ENCODE measurements at places on chromosomes 16 and 17.

- DNase-seq, result no peak
Measured at GRCh38 chr17:32289471-32290070, 23.9 kb downstream of the RHBDL3 start.

- no peak for DNase-seq
Measured at GRCh38 chr16:69270831-69271230, 40.3 kb upstream of the VPS4A start.

- DNase-seq, result no peak
Measured at GRCh38 chr17:77829843-77830799, 128.4 kb upstream of the TNRC6C start.

DNA sequence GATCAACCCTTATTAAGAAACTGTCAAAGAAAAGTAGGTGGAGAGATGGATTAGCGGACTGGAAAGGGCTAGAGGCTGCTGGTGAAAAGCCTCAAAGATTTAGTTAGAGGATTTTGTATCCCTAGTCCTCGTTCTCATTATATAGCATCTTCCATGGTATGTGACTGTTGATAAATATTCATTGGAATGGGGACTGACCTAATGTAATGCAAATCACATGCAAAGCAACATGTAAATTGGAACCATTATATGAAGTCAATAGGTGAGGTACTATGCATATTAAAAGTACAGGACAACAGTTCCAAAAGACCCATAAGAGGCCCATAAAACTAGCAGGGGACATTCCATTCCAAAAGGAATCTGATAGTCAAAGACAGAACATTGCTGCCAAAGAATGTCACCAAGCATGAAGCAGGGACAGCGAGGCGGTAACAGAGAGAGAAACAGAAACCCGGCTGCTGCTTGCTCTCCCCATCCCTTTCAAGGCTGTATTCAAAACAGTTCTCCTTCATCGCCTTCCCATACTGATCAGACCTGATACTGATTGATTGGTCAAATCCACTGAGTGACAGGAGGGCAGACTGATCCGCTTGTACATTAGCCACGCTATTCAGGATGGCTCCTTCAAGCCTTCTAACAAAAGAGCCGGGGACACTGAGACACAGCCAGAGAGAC is 44.5 kb downstream of the SOX9 start:
- no peak for DNase-seq

DNA sequence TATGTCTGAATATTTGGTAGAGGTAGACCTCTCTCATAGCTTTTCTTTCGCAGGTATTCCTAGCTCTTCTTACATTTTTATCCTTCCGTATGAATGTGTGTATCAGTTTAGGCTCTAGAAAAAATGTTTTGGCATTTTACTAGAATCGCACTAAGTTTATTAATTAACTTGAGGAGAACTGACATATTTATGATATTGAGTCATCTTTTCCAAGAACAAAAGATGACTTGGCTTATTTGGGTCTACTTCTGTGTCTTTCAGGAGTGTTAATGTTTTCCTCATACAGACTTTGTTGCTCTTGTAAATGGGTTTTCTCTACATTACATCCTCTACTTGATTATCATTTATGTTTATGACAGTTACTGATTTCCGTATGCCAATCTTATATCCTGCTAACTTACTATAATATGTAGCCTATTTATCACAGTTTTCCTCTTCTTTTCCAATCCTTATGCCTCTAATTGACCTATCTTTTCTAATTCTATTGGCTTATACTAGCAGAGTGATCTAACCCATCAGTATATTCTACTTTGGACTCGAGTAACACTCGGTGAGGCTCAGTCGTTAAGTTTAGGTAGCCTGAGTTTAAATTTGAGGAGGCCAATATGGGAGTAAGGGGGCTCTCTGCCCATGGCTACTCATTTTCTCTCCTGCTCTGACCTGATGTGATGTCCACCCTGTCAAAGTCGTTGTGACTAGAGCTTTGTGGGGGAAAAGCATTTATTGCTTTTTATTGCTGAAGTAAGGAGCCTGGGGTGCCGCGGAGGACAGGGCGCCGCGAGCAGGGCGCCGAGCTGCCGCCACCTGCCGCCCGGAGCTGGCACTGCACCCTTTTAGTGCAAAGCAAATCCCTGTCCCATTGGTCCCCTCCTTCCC is 20.0 kb downstream of the ST6GALNAC1 start:
- peak; percentile 61 for DNase-seq

DNA sequence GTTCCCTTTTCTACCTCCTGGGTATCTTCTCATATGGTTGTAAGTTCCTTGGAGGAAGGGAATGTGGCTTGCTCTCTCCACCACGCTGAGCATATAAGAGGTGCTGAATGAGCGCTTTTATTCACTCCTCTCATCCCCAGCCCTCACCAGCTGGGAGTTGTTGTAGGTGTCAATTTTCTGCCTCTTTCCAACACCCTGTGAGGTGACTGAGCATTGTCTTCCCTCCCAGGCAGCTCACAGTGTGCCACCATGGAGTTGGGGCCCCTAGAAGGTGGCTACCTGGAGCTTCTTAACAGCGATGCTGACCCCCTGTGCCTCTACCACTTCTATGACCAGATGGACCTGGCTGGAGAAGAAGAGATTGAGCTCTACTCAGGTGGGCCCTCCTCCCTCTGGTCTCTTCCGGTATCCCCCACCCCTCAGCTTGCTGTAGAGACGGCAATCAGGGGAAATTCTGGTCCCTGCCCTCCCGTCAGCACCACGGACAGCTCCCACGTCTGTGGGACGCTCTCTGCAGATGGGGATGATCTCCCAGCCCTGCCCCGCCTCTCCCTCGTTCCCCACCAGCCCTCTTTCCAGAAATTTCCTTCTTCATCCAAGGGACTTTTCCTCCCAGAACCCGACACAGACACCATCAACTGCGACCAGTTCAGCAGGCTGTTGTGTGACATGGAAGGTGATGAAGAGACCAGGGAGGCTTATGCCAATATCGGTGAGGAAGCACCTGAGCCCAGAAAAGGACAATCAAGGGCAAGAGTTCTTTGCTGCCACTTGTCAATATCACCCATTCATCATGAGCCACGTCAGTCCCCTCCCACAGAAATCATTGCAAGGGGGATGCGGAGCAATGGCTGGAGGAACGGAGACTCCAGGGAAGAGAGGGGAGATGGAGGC is 18.3 kb downstream of the CIITA start:
- DNase-seq, result no peak

GRCh38 chr17:41315204-41315794 is at the start of gene KRTAP17-1:
Gene KRTAP17-1 (minus strand): TSS chr17:41315710. CDS start chr17:41315650, 60 bp downstream.
- no peak for DNase-seq

DNA sequence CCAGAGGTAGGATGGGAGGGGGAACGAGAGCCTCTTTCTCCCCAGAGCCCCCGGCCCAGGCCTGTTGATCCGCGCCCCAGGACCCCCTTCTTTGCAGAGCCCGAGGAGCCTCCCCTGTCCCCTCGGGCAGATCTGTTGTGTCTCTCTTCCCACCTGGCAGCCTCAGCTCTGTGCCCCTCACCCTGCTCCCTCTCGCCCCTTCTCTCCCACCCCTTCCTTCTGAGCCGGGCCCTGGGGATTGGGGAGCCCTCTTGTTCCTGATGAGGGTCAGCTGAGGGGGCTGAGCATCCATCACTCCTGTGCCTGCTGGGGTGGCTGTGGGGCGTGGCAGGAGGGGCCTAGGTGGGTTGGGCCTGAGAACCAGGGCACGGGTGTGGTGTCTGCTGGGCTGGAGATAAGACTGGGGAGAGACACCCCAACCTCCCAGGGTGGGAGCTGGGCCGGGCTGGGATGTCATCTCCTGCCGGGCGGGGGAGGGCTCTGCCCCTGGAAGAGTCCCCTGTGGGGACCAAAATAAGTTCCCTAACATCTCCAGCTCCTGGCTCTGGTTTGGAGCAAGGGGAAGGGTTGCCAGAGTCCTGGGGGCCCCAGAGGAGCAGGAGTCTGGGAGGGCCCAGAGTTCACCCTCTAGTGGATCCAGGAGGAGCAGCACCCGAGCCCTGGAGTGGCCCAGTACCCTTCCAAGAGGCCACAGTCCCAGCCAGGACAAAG is 65.4 kb downstream of the MRC2 start:
- DNase-seq, result no peak

- no peak for DNase-seq
Measured at GRCh38 chr16:70736465-70737376, 50.9 kb upstream of the MTSS2 start.

DNA sequence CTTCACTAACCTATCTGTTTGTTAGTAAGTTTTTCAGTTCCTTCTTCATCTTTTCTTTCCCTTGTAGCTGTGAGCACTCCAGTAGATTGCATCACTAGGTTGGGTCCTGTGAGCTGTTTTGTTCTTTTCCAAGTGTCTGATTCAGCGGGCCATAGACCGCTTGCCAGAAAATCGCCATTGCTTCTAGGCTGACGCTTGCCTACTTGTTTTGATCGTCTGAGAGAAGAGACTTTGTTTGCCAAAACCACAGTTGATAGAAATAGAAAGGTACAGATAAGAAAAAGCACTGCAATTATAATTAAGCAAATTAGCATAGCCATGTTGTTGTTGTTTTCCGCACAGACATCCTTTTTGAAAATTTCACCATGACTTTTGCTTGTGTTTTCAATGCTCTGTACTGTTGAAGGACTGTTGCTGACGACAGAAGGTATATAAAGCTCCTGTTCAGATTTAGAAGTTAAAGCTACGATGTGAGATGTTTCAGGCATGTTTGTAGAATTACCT is 3.1 kb downstream of the EVI2A start:
- no peak for DNase-seq

GRCh38 chr17:13601776-13602551 is at the start of gene HS3ST3A1:
Gene HS3ST3A1 (minus strand): TSS chr17:13601929. CDS start chr17:13601129, 800 bp downstream.
- no peak for DNase-seq

DNA sequence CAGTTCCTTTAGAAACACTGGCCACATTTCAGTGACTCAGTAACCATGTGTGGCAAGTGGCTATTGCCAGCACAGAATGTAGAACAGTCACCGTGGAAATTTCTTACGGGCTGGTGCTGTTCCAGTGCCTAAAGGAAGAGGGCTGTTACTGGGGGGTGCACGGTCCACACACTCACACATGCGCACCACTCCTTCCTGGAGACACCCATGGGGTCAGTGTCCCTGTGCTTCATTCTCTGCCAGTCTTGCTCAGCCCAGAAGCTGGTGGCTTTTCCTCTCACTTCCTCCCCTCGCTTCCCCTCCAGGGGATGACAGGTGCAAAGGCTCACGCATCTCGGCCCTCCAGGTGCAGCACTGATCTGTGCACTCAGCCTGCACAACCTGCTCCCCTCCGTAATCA is 115.6 kb downstream of the CCDC182 start:
- no peak for DNase-seq

- no peak for DNase-seq
Measured at GRCh38 chr17:17150448-17150800, 55.7 kb downstream of the PLD6 start.

DNA sequence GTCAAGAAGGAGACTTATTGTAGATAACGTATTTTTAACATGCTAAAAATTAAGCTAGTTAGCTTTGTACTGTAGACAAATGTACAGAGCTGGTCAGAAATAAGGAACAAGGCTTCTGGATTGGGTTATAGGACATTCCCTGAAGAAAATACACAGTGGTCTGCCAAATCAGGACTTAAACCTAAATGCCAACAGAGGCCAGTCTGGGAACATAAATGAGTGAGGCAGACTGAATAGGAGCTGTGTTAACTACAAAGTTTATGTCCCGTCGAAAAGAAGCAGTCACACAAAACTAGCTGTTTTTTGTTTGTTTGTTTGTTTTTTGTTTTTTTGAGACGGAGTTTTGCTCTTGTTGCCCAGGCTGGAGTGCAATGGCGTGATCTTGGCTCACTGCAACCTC is 120.4 kb upstream of the C17orf78 start:
- no peak for DNase-seq

DNA sequence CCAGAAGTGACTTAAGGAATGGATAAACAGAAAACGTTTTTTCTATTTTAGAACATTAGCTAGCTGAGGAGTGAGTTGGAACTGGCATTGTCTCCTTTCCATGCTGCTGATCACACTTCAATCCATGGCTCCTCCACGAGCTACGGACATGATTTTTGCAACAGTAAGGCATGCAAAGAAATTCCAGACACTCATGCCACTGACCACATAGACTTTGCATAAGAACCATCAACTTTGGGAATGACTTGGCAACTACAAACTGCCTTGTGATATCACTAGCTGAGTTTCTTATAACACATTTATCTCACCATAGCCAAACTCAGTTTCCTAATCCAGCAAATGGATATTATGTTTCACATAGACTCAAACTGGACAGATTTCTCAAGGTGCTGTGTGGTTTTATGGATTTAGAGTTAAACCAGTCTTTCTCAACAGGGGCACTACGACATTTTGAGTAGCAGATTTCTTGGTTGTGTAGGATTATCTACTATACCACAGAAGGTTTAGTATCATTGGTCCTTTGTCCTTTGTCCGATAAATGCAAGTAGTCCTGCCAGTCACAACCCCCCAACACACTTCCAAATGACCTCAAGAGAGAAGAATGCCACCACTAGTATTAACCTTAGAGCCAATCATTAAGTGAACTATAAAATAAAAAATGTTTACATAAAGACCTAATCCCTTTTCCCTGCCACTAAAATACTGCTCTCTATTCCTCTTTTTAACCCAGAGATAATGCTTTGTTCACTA is 48.3 kb upstream of the C17orf78 start:
- DNase-seq, result no peak

DNA sequence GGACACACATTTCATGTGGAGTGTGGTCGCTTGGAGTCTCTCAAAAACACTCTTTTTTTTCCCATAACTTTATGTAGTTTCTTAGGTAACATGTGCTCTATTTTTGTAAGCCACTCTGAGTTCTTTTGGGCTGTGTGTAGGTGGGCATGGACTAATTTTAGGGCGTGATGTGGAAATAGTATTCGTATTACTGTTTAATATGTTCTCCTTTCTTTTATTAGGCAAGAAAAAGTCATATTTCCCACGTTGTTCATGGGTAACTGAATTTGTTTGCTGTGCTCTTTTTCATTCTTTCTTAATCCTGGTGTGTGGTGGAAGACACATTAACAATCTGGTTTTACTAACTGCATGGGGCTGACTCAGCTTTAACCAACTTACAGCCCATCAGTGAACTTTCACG is 27.4 kb downstream of the NDEL1 start:
- no peak for DNase-seq

DNA sequence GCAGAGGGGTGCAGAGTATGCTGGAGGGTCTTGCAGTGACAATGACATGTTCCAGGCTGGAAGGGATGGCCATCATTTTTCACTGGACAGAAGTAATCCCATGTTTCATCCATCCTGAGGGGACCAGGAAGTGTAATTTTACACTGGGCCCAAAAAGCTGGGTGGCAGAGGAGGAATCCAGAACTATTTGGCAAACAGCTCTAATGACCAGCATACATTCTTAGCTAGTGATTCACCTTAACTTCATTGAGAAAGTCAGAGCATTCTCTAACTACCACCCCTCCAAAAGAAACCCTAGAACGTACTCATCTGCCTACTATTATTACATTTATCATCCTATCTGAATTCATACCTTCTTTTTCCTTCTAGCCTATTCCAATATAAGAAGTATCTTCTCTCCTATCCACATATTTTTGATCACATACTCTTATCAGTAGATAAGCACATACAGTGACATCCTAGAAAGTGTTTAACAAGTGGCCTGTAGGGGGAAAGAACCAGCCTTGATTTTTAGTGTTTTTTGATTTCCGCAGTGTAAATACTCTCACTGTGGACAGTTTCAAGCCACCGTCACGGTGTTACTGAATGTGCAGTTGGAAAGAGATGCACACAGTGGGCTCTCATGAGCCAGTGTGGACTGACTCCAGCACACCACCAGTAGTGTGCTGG is 118.1 kb downstream of the FTO start:
- no peak for DNase-seq
